ENCODE measurements at places on chromosomes 7 and 10. TPM values are rescaled to one million over a fixed set of nuclear protein-coding genes. Genes with fewer than 3 reads are reported as not detected.

The CLCN1 gene
- not detected for total RNA-seq

GRCh38 chr10:35364808-35365207, 28.5 kb downstream of the CCNY start:
- DNase-seq: no peak

DNA sequence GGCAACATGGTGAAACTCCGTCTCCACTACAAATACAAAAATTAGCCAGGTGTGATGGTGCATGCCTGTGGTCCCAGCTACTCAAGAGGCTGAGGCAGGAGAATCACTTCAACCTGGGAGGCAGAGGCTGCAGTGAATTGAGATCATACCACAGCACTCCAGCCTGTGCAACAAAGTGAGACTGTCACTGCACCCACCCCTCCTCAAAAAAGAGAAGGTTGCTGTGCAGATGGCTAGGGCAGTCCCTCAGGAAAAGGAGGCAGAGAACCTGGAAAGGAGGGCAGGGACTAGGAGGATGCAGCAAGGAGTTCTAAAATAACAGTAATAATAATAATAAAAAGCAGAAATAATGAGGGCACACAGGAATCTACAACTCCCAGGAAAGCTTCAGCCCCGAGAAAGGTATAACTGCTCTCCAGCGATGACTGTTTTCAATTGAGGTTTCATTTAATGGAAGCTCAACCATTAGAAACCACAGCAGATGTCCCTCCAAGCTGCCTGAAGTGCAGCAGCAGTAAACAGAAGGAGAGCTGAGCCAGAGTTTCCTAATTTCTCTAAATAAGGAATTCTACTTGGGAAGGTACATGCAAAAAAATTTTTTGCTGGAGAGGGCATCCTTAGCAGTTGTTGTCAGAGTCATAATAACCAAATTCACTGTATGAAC, 326.5 kb downstream of the GATA3 start:
- no peak for DNase-seq

DNA sequence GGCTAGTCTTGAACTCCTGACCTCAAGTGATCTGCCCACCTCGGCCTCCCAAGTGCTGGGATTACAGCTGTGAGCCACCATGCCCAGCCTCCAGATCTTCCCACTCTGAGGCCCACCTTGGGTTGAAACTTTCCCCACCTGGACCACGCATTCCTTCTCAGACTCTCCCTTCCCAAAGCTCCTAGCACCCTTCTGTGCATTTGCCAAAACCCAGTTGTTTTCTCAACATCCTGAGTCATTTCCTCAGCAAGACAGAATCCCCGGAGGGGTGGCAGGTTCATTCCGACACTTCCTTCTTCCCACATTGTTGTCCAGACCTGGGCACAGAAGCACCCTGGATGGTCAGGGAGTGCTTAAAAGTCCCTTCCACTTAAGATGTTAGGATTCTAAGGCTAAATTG, 28.9 kb downstream of the BAG3 start:
- no peak for DNase-seq

The IFIT2 gene
- 10.7 TPM for total RNA-seq

DNA sequence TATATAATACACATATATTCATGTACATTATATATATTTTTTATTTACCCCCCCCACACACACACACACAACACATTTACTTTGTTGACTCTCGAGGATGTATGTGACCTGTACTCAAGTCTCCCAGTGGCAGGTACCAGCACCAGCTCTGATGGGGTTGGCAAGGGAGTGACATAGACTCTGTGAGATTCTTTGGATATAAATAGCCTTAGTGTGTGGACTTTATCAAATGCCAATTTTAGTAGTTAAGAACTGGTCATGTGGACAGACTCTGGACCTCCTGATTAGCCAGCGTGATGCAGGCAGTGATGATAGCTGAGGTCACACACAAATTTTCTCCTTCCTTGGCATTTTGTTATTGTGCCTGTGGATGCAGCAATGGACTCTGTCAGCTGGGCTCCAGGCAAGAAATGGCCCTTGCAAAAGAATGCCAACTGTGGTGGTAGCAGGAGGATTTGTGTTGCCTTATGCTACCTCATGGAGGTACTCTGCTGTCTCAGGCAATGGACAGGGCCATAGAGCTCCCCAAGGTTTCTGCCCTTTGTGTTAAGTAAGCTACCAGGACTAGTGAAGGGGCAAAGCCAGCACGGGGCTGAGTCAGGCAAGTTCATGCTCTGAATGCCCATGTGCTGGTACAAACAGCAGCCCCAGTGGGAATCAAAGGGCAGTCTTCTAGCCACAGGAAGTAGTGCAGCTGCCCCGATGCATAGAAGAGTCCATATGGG, 224.6 kb upstream of the ZWINT start:
- no peak for DNase-seq

GRCh38 chr10:94266091-94266490, 96.6 kb downstream of the NOC3L start:
- no peak for DNase-seq

- DNase-seq: no peak
Measured at GRCh38 chr7:42210333-42210732, 26.7 kb downstream of the GLI3 start.

- DNase-seq: no peak
Measured at GRCh38 chr10:49803988-49804387, 41.9 kb upstream of the OGDHL start.

DNA sequence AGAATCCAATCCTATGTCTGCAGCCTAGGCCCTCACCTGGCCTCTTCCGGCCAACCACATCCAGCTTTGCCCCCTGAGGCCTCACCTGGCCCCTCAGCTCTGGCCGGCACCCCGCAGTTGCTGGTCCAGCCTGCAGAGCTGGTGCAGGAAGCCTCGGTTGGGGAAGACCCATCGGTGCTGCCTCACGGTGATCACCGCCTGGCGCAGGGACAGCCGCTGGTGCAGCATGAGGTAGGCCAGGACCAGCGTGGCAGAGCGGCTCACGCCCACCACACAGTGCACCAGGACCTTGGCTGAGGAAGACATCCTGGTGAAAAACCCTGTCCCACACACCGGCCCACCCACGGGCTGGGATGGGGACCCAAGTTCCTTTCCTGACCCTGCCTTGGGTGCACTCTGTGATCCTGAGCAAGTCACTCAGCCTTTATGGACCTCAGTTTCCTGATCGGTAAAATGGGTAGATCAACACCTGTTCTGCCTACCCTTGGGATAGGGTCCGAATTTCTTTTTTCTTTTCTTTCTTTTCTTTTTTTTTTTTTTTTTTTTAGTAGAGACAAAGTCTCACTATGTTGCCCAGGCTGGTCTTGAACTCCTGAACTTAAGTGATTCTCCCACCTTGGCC, 5.8 kb upstream of the SAMD8 start:
- no peak for DNase-seq

The CCT6A gene
- total RNA-seq: 78.2 TPM

- DNase-seq: no peak
Measured at GRCh38 chr10:17989908-17990767, 38.4 kb downstream of the SLC39A12 start.

DNA sequence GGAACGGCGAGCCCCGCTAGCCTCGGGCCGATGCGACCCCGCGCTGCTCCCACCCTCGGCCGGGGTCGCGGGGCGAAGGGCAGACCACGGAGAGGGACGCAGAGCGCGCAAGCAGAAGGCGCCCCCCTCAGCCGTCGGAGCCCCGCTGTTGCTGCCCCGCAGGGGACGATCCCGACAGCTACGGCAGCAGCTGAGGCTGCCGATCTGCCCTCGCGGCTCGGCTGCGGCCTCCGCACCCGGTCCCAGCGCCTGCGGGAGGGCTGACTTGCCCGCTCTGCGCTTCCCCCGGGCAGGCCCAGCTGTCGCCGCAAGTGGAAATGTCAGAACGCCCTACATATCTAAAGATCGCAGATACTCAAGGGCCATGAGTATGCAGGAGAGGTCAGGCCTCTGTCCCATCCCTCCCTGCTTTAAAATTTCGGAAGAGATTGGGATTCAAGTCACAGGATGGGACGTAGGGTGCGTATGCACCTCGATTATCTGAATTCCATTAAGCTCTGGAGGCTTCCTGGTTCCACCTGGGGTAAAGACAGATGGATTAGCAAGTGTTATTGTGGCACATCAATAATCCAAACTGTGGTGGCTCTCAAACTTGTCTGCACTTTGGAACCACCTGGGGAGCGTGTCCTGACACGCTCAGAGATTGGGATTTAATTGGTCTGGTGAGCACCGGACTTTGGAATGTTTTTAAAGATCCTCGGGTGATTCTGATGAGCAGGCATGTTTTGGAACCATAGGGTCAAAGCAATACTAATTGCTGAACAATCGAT, at the start of gene CRPPA:
Gene CRPPA, minus strand, starts transcription at position 206 of the 770 bp plus-strand sequence. CDS start 216 bp downstream, outside the sequence.
- DNase-seq: peak; percentile 27

DNA sequence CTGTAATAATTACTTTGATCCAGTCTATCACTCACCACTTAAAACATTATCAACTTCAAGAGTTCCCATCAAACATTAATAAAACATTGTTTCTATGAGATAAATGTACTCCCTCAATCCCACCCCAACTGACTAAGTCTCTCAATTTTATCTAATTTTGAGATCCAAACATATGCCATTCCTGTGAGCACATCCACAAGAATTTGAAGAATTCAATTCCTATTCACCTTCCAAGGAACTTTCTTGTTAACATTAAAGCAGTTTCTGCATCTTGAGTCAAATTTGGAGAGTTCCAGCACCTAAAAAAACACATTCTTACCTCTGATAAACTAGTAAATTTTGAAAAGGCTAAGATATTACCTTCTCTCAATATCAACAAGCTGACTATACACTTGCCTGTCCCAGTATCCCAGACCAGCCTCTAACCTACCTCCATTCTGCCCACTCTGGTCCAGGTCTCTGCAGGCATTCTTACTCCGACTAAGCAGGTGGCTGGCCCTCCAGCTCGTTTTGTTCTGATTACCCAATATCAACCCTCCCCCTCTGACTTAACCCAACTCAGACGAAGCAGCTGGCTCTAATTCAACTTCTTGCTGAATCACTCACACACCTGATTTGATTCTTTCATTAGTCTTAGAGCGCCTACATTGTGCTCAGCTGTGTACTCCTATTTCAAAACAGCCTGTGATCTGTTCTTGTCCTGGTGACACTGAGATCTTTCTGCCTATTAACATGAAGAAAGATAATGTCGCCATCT, 275.2 kb downstream of the IPMK start:
- DNase-seq: no peak

The ZNF786 gene
- total RNA-seq: 18.8 TPM

Measured in CD4-positive, alpha-beta memory T cell (primary cell).